ENCODE measurements at places on chromosomes 5 and 9. TPM values are rescaled to one million over a fixed set of nuclear protein-coding genes. Genes with fewer than 3 reads are reported as not detected.

Gene IFNE
- total RNA-seq: not detected

Gene PCDHGB6
- total RNA-seq: 0.12 TPM

- DNase-seq: no peak
Measured at GRCh38 chr5:133824661-133825254, 143.7 kb downstream of the C5orf15 start.

Gene CNTFR
- not detected for total RNA-seq

Gene RRAGA
- 56.8 TPM for total RNA-seq

- no peak for DNase-seq
Measured at GRCh38 chr5:22938362-22938761, 85.2 kb upstream of the CDH12 start.

DNA sequence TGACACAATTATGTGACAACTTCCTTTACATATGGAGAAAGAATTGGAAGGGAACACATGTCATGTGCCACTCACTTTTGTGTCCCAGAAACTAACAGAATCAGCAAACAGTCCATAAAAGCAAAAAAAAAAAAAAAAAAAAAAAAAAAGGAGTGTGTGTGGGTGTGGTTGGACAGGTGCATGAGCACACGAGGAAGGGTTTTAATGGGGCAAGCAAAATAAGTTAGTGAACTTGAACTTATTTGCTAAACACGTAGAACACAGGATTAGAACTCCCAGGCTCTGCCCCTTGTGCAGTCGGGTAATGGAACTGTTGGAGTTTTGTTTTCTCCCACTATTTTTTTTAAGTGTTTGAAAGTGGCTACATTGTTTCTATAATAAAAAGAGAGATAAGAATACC, 74.8 kb upstream of the PJA2 start:
- no peak for DNase-seq

- no peak for DNase-seq
Measured at GRCh38 chr5:13860146-13860545, 84.3 kb downstream of the DNAH5 start.

- DNase-seq: no peak
Measured at GRCh38 chr9:109035684-109036423, 22.6 kb upstream of the CTNNAL1 start.

DNA sequence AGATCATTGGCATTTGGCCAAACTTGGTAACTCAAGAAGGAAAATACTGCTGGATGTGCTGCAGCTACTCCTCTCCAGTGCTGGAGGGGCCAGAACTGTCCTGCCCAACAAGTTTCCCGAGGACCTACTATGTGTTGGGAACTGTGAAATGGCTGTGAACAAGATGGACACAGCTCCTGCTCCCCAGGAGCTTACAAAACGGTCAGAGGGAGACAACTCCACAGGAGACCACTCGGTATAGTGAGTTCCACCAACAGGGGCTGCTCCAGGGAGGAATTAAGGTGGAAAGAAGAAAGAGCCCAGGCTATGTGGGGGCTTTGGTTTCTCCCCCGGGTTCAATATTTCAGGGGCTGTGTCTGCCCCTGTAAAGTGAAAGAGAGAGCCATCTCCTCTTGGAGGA, 78.8 kb downstream of the GNA14 start:
- no peak for DNase-seq

Gene ZDHHC11B
- not detected for total RNA-seq

DNA sequence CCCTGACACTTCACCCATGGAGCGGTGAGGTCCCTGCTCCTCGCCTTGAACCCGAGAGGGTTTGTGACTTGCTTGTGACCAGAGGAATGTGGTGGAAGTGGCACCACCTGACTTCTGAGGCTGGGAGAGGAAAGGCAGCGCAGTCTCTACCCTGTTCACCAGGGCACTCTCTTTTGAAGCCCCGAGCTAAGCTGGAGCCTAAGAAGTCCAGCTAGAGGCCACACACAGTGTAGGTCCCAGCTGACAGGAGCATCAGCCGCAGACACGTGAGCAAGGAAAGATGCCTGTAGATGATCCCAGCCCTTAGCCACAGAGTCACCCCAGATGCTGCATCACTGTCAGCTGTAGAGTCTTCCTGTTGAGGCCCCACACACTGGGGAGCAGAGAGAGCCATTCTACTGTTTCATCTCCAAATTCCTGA, 1.7 kb upstream of the ANGPTL2 start:
- no peak for DNase-seq

- no peak for DNase-seq
Measured at GRCh38 chr5:157956271-157956885, 97.4 kb upstream of the CLINT1 start.

DNA sequence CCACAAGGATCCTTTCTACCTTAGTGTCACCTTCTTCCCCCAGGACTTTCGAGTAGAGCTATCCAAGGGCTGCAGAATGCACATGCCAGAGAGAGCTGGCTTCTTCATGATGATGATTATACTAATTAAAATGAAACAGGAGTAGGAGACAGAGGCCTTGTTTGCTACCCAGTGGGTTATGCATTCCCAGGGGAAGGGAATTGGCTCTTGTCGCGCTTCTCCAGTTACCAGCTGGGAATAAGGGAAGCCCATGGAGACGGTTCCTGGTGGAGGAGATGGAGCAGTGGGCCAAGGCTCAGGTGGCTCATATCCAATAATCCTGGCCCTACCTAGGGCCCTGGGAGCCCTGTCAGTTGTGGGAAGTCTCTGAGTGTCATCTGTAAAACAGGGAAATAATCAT, 65.1 kb downstream of the WWC1 start:
- no peak for DNase-seq

DNA sequence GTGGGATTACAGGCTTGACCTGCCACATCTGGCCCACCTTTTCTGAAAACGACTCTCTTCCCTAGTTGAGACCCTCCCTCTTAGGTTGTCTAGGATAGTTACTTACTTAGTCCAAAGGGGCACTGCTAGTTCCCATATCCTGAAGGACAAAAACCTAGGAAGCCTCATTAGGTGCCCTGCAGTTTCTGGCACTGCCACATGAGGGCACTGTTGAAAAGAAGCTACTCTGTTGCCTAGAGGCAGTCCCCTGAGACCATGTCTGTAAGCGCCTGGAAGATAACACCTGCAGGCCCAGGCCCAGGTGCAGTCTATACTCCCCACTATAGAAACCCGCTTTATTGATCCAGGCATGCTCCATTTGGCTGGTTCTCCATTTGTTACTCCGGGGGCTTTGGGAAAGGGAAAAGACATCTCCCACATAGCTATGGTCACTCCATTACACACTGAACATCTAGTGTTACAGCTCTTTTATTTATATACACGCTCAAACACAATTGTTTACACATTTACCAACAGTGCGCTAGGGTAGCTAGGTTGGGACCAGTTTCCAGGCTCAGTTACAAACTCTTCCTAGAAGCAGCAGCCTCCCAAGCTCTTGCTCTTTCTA, 73.4 kb upstream of the PPARGC1B start:
- DNase-seq: no peak

Gene SMIM33
- total RNA-seq: 0.39 TPM

DNA sequence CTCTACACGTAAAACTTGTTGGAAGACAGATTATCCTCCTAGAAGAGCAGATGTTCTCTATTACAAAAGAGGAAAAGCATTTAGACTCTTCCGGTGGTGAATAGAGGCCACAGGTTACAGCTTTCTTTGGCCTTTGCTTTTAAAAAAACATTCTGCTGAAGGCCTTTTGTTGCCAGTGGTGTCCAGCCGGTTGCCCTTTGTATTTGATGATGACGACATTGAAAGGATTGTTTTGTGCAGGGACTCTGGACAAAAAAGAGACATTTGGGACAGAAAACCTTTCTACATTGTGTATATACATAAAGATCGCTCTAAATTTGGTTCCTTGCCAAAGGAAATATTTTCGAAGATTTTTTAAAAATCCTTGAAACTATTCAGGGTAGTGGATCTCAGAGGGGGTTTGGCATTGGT, 180.3 kb downstream of the C9orf152 start:
- no peak for DNase-seq

Gene ZNF79
- total RNA-seq: 21.7 TPM

GRCh38 chr9:18717759-18718158, 243.8 kb downstream of the ADAMTSL1 start:
- DNase-seq: no peak

GRCh38 chr9:72622186-72622585, 100.8 kb downstream of the TMC1 start:
- no peak for DNase-seq

Gene FOXD4L3
- not detected for total RNA-seq

DNA sequence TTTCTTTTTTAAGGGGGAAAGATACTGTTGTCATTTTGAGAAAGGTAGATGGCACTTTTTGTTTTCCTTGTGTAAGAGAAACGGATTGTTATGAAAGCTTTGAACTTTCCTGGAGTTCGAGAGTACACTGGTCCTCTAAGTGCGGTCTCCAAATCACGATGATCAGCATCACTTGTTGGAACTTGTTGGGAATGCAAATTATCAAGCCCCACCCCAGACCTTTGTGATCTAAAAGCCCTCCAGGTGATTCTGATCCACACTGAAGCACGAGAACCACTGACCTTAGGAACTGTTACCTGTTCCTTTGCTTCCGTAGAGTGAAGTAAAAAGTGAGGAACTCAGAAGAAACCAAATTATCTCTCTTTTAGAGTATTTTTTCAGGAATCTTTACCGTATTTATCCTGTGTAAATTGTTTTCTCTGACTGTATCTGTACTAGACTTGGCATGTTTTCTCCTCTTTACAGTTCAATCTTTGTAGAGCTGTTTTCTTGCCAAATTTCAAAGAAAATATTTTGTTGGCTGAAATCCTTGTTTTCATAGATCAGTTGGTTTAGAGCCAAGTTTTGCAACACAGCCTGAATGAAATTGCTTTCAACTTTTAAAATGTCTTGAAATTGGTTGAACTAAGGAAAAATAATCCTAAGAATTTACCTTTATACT, 4.0 kb downstream of the MAT2B start:
- no peak for DNase-seq

Gene HSPA9
- total RNA-seq: 372 TPM

GRCh38 chr5:5306696-5307095, 115.8 kb upstream of the ICE1 start:
- DNase-seq: no peak

Gene SLC45A2
- total RNA-seq: not detected

GRCh38 chr9:91144769-91145168, 216.9 kb downstream of the AUH start:
- no peak for DNase-seq

- DNase-seq: no peak
Measured at GRCh38 chr5:160769301-160769700, 82.7 kb downstream of the ATP10B start.

Measured in activated T-helper 1 cell treated with anti-CD3 and anti-CD28 coated beads, Interleukin-12 subunit alpha, Interleukin-12 subunit beta, Interleukin-2, Interleukin-4 antibody, amounts not matched to agents 30 ng/mL and 10 ng/mL and 1 ng/mL, durations not matched to agents 14 hours and 24 hours and 36 hours (primary cell).